Ascending aorta (tissue), 2 donors: ENCODE measurements at places on chromosomes 4 and X. TPM values are rescaled to one million over a fixed set of nuclear protein-coding genes. Genes with fewer than 3 reads are reported as not detected.

Gene PHKA1
- 4.8 TPM for total RNA-seq

Gene LRIT3
- total RNA-seq = not detected

Gene USP17L13
- not detected for total RNA-seq

Gene GRSF1
- 23.3 TPM for total RNA-seq

Gene EXOC1L
- not detected for total RNA-seq

Gene CXCL10
- not detected for total RNA-seq

Gene AFM
- total RNA-seq = not detected

Gene RTL9
- total RNA-seq = not detected

Gene GATA1
- total RNA-seq = not detected

Gene RAB39B
- total RNA-seq = not detected

Gene TEX13B
- total RNA-seq = not detected

Gene SPANXA1
- not detected for total RNA-seq

Gene EPGN
- not detected for total RNA-seq

Gene TBX22
- total RNA-seq = not detected

Gene GPAT3
- total RNA-seq = 1.5 TPM

Gene WAS
- total RNA-seq = 29.5 TPM

Gene ERCC6L
- total RNA-seq = not detected

Gene BEX5
- total RNA-seq = not detected

Gene HSFX2
- not detected for total RNA-seq

Gene STATH
- not detected for total RNA-seq

Gene TADA2B
- total RNA-seq = 37.3 TPM

Gene POF1B
- total RNA-seq = 0.21 TPM

Gene TLR2
- 19.1 TPM for total RNA-seq

Gene WDR45
- total RNA-seq = 169 TPM

Gene UBE2A
- total RNA-seq = 28.4 TPM

Gene CYBB
- total RNA-seq = 19.7 TPM

Gene CRLF2
- total RNA-seq = 1.1 TPM

Gene SPACA5
- not detected for total RNA-seq

Gene ENPEP
- 1.7 TPM for total RNA-seq

Gene DKC1
- total RNA-seq = 3.4 TPM
